ENCODE measurements at places on chromosomes 1 and 21.

GRCh38 chr1:186595969-186596368 is 84.3 kb downstream of the PTGS2 start:
- DNase-seq: no peak

- no peak for DNase-seq
These were observed 42.5 kb downstream of the UTP25 start for GRCh38 chr1:209870151-209870831.

DNA sequence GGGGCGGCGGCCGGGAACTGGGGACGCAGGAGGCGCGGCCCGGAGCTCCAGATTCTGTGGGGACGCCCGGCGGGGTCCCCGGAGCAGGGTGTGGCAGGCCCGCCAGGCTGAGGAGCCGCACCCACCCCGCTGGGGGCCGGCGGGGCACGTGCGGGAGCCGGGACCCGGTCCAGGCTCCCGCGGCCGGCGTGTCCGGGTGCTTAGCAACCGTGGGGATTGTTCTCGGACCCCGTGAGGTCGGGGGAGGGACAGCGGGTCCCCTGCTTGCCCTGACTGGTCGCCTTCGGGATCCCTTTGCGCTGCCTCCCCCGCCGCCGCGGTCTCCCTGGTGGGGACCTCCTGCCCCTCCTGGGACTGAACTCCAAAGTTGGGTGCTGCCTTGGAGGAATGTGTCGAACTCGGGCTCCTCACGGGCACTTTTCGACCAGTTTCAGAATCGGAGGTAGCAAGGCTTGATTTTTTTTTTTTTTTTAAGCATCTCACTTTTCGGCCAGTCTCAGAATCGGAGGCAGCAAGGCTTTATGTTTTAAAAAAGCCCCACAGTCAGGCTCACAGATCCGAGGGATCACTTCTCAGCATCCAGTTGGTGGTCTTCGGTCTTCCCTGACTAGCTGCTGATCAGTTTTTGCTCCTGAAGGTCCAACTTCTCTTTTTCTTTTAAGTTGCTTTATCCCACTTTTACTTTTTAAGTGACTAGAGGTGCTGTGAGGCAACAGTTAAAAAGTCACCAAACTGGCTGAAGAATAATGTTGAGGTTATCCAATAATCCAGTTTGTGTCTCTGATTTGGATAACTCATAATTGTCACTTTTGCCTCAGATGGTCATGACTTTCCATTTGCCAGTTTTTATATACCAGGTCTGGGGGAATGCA is 648 bp downstream of the FAM76A start:
- peak; percentile 18 for DNase-seq

GRCh38 chr1:54229281-54229891 is 29.4 kb downstream of the MRPL37 start:
- no peak for DNase-seq

- DNase-seq: no peak
These were observed 19.1 kb downstream of the FMO1 start for GRCh38 chr1:171267391-171267790.

- no peak for DNase-seq
These were observed at the start of gene MXRA8 for GRCh38 chr1:1358433-1359271. TSS of gene MXRA8 (minus strand) at chr1:1358555. CDS start at chr1:1358504, 51 bp downstream.

DNA sequence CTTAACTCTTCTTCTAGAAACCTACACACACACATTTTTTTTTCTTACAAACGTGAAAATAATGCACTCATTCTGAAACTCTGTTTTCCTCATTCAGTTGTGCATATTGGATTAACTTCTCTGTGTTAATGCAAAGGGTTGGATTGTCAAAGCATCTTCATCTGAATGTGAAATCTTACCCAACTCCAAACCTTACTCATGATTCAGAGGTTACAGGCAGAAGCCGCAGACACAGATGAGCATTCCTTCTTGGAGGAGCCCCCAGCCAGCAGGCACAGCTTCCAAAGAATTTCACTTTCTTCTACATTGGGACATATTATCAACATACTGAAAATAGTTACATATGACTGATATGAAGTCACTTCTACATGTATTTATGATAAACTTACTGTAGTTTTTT is 15.7 kb downstream of the PATJ start:
- no peak for DNase-seq

DNA sequence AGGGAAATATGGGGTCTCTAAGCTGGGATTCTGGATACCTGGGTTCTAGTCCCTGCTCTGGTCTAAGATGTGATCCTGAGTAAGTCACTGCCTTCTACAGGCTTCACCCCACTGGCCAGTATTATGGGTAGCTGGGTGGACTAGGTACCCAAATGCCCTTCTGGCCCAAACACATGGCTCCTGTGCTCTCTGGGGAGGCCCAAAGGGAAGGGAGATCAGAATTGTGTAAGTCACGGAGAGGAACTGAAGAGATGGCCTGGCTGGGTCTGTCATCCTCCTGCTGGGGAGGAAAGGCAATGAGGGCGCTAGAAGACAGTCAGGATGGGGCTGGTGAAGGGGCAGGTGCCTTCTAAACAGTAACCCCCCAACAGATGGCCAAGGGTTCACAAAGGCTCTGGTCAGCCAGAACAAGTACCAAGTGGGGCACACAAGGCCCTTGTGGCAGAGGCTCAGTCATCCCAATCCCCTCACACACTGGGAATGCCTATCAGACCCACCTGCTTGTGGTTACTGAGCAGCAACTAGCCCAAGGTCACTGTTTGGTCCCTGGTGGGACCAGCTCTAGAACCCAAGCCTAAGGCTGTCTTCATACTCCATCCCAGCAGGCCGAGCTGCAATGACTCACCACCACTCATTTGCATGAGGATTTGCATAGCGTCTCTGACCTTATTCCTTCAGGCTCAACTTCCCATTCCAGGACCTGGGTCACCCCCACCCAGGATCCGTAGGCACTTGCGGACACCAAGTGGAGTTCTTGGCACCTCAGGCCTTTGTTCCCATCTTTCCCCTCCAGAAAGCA is 9.2 kb downstream of the MEF2D start:
- DNase-seq: no peak

DNA sequence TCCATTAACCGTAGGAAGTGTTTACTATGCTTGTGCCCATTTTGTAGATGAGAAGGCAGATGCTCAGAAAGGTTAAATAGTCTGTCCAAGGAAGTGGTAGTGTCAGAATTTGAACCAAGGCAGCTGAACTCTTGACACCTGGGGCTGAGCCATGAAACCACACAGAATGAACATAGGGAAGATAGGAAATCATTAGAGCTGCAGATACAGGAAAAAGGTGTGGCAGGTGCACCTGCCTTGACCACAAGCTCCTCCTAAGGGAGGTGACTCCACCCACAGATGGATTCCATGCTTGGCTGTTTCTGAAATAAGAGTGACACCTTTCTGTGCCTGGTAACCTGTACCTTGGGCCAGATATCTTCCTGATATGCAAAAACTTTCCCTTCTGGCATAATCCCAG is 69.9 kb upstream of the IGSF21 start:
- no peak for DNase-seq

- DNase-seq: no peak
These were observed 111.5 kb upstream of the MAGI3 start for GRCh38 chr1:113278777-113279176.

- no peak for DNase-seq
These were observed 2.7 kb upstream of the CAPN2 start for GRCh38 chr1:223709598-223709997.

DNA sequence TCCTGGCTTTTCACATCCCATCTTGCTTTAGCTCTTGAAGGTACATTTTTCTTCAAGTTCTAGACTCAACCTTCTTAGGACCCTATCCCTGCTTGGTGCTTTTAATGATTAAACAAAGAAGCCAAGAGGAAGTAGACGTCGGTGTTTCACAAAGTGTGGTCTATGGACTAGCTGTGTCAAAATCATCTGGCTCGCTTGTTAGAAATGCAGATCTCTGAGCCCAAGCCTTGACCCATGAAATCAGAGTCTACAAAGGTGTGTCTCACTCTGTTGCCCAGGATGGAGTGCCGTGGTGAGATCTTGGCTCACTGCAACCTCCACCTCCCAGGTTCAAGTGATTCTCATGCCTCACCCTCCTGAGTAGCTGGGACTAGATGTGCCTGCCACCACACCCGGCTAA is 295.5 kb upstream of the KAZN start:
- DNase-seq: no peak

- no peak for DNase-seq
These were observed 69.6 kb upstream of the KRTAP19-8 start for GRCh38 chr21:31107871-31108270.

GRCh38 chr1:246113555-246114095 is 393.5 kb downstream of the SMYD3 start:
- DNase-seq: no peak

- DNase-seq: no peak
These were observed 26.9 kb downstream of the SH3BP5L start for GRCh38 chr1:248798791-248799190.

- DNase-seq: no peak
These were observed 674.5 kb upstream of the CXADR start for GRCh38 chr21:16838331-16838730.

DNA sequence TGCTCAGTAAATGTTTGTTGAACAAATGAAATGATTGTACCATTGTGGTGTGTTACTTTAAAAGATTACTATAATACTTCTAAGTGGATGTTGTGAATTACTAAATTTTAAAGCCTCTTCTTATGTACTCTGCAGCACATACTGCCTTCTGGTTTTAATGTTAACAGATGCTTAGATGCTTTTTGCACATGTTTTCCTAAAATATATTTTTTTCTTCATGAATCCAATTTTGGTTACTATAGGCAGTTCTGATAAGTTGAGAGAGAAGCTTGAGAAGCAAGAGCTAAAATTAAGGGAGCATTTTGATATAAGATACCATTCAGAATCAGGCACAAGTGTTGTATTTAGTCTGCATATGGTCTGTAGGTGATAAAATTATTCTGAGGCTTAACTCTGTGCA is 21.3 kb downstream of the CTTNBP2NL start:
- no peak for DNase-seq

- no peak for DNase-seq
These were observed 30.5 kb downstream of the PIGK start for GRCh38 chr1:77188770-77189169.

- DNase-seq: peak; percentile 93
These were observed at the start of gene FDPS for GRCh38 chr1:155308493-155309422. TSS of gene FDPS (plus strand) at chr1:155308866. CDS start at chr1:155309790, 924 bp downstream.

- peak; percentile 58 for DNase-seq
These were observed 17.9 kb downstream of the SLC9A1 start for GRCh38 chr1:27136998-27137542.

DNA sequence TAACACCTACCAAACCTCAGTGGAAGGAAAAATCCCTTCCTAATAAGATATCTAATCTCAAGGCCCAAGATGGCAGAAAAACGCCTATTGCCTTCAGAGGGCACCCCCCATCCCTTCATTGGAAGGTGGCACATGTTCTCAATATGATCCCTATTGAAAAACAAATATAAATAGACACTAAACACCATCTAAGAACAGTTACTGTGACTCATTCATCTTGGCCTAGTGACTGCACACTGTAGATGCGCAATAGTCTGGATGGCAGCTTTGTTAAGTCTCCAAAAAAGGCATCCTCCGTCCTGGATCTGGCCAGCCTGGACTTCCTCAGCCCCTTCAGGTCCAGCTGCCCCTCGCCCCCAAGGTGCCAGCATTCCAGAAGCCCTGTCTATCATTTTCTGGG is 121.9 kb downstream of the CAPN8 start:
- no peak for DNase-seq

DNA sequence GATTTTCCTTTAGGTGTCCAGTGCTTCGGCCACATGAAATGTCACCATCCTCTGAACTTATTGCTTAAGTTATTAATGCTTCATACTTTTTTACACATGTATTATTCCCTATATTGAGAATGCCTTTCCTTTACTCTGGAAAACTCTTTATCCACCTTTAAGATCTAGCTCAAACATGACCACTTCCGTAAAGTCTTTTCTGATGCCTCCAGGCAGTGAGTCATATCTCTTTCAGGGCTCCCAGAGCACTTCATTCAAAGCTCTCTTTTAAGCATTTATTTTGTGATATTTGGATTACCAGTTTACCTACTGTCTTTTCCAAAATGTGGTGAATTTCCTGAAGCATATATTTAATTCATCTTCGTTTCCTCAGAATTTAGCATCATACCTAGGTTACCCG is 178.9 kb downstream of the HS2ST1 start:
- no peak for DNase-seq

DNA sequence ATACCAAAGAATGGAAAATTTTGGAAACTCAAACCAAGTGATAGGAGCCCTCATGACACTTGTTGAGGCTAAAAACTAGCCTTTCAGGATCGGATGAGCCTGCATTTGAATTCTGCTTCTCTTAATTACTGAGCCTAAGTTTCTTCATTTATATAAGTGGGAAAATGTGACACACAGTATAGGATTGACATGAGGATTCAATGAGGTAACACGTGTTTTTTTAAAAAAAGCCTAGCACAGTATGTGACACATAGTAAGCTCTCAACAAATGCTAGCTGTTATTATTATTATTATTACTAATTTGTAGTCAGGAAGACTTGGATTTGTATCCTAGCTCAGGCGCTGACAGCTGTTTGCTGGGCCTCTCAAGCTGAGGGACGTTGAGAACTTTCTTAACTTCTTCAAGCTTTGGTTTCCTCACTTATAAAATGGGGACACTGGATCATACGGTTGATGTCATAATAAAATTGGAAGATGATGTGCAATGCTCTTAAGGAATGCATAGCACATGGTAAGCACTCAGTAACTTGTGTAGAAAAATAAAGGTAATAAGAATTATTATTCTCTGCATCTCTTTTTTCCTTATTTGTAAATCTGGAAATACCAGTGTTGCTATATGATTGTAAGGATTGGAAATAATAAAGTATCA is 55.4 kb upstream of the JUN start:
- no peak for DNase-seq

DNA sequence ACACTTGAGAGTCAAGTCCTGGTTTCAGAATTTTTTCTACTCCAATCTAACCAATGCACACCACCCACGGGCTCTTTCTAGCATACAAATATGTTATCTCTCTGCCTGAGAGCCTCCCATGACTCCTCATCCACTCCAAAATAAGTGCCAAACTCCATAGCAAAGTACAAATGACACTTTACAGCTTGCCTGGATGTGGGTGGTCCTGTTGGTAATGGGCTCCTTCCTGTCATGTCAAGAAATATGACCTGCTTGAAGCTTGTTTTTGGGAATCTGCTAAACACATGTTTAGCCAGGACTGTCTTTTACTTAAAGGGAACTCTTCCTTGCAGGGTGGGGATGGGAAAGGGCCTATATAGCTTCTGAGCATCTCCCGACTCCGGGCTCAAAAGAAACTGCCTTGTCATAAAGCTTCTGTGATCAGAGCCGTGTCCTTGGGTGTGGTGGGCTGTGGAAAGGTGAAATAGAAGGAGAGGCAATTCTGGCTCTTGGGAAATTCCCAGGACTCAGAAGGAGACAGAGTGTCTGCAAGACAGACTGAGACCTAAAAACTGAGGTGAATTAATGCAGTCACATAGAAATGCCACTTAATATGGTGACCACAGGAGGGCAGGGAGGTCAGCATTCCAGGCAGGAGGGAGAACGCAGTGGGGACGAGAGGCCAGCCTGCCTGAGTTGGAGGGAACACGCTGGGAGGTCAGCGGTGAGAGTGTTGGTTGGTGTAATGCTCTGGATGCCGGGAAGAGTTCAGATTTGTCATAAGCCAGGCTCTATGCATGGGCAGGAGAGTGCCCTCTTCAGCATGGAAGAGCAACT is 6.1 kb upstream of the IGFN1 start:
- DNase-seq: no peak

- DNase-seq: no peak
These were observed 209.6 kb upstream of the HOOK1 start for GRCh38 chr1:59605184-59605583.

GRCh38 chr1:50488356-50488755 is 65.1 kb upstream of the DMRTA2 start:
- no peak for DNase-seq

- DNase-seq: peak; percentile 35
These were observed 2.3 kb downstream of the FGR start for GRCh38 chr1:27632387-27633297.

- DNase-seq: no peak
These were observed 95.1 kb downstream of the WDR4 start for GRCh38 chr21:42784276-42784675.
